ENCODE measurements at places on chromosomes 7 and 10.

GRCh38 chr10:70576803-70577517 is 25.6 kb downstream of the PRF1 start:
- DNase-seq, result no peak

- DNase-seq, result no peak
These were observed 158.5 kb downstream of the GALNT17 start for GRCh38 chr7:71290452-71290851.

- no peak for DNase-seq
These were observed 7.6 kb upstream of the PRKAG2 start for GRCh38 chr7:151884312-151885201.

- DNase-seq, result no peak
These were observed 112.3 kb downstream of the RAB11FIP2 start for GRCh38 chr10:117934477-117934876.

- DNase-seq, result no peak
These were observed 261.6 kb downstream of the MDFIC start for GRCh38 chr7:115183431-115184057.

DNA sequence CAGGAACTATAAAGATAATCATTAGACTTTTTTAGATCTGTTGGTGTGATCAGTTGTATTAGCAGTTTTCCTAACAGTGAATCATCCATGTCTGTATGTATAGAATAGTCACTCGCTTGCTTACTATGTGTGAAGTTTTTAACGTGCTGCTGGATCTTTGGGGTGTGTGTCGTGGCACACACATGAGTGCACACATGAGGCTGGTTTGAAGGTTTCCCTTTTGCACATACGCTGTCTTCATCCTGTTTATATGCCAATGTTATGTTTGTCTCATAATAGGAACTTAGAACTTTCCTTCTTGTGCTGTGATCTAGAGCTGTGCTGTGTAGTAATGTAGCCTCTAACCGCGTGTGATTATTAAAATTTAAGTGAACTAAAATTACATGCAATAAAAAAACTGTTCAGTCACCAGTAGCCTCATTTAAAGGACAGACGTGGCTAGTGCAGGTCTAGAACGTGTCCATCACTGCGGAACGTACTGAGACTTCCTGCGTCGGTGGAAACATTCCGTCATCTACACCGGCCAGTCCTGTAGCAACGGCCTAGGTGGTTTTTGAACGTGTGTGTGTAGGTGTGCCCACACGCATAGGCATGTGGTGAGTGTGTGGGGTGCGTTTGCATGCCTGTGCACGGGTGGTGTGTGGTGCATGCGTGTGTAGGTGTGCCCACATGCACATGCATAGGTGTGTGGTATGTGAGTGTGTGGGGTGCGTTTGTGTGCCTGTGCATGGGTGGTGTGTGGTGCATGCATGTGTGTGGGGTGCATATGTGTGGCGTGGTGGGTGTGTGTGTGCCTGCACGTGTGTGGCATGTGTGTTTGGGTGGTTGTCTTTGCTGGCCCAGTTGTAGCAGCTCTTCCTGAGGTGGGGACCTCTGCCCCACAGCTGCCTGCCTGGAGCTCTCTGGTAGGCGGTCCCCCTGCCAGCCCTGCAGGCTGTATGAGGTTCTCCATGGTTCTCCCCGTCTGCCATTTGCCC is 56.6 kb downstream of the INPP5A start:
- no peak for DNase-seq

- no peak for DNase-seq
These were observed 769 bp upstream of the ELFN1 start for GRCh38 chr7:1669064-1669951.

- no peak for DNase-seq
These were observed 90.7 kb upstream of the TMEM168 start for GRCh38 chr7:112880818-112881418.

- no peak for DNase-seq
These were observed 5.4 kb upstream of the DMTF1 start for GRCh38 chr7:87146740-87147386.

- no peak for DNase-seq
These were observed 20.9 kb downstream of the AKR1D1 start for GRCh38 chr7:138097064-138097741.

- DNase-seq, result peak; percentile 40
These were observed 2.0 kb downstream of the FBXL15 start for GRCh38 chr10:102422545-102423129.

GRCh38 chr10:13272164-13272571 is 27.7 kb downstream of the PHYH start:
- DNase-seq, result no peak

DNA sequence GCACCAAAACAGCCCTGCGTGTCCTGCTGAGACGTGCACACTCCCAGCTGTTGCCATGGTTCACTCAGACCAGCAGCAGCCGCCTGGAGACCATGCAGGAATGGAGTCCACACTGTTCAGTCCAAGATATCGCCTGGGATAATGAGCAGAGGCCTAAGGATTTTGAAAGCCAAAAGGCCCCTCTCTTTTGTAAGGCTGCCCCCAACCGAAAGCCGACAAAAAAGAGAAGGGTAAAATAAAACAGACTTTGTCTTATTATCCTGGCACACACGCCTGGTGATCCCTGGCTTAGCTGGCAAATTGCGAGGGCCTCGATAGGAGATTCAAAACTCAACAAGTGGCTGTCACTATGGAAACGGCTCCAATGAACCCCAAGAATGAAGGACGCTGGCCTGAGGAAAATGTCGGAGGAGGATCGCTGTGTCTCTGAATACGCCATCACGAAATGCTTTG is 263.6 kb downstream of the SKIDA1 start:
- DNase-seq, result no peak

DNA sequence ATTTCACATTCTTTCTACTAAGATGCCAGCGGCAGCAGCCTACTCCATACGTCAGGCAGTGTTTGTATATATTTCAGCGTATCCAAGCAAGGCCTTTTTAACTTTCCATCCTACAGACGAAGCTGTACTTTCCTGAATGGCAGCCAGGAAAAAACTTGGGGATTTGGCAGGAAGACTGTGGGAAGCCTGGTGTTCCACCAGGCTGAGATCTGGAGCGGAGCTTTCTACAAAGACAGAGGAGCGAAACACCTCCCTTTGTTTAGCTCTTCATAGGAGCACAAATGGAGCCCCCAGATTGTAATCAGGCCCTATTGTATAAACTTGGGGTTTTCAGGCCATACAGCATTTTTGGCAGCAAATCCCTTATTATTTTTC is 143.8 kb downstream of the TES start:
- no peak for DNase-seq

DNA sequence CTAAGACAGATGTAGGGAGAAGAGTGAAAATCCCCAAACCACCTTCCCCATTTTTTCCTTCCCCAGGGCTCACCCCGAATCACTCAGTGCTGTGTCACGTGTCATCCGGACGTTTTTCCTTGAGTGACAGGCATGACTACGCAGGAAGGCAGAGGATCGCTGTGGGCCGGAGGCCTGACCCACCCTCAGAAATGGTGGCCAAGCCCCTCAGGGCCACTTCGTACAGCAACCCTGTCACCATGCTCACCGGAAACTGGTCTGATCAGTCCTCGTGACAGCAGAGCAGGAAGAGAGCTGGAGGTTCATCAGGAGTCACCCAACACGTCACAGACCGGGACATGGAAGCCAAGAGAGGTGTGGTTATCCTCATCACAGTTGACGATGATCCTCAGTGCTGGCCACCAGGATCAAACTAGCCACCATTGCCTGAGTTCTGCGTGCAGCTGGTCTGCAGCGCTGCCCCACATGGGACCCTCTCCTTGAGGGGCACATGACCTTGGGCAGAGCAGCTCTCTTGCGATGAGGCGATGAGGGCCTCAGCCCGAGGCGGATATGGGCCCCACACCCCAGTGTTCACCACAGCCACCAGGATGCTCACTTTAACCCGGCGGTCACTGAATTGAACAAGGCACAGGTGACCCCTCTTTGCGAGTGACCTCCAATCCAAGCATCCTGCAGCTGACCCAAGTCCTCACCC is 99.3 kb upstream of the INSIG1 start:
- DNase-seq, result no peak

DNA sequence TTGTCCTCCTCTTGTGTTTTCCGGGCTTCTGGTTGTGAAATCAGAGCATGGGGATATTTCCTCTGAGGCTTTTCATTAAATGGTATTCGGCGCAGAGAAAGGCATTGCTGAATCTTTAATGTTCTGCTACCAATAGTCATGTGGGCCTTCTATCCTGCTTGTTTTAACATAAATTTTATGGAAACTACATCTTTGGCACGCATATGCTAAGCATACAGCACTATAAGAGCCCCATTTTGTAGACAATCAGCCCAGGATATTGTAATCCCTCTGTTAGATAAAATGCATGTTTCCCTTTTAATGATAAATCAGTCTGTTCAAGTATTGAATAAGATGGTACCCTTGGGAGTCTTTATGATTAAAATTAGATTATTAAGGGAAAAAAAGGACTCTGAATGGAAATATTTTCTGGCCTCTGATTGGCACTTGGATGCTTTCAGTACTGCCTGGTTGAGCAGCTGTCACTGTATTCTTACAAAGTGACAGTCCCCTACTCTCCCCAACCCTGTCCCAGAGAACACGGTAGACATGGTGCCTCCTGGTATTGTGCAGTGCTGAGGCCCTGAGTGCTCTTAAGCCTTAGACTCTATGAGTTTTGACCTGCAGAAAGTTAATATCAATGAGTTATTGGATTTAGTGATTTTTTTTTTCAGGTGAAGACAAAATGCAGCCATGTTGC is 256.3 kb downstream of the POU6F2 start:
- no peak for DNase-seq

- no peak for DNase-seq
These were observed 12.9 kb upstream of the PDGFA start for GRCh38 chr7:532379-533143.

DNA sequence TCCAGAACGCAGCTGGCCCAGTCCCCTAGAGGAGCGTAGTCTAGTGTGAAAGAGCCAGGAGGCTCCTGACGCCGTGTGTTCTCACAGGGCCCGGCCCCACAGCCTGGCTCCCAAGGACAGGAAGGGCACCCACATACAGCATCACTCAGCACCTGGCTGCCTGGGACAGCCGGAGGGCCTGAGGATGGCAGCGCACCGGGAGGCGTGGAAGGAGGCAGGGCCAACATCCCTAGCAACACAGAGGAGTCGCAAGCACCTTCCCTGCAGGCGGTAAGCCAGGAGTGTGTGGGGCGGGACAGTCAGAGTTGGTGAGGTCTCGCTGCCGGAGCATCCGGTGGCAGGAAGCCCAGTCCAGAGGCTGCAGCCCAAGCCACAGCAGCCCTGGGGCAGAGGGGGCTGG is 125.8 kb downstream of the MAD1L1 start:
- no peak for DNase-seq

DNA sequence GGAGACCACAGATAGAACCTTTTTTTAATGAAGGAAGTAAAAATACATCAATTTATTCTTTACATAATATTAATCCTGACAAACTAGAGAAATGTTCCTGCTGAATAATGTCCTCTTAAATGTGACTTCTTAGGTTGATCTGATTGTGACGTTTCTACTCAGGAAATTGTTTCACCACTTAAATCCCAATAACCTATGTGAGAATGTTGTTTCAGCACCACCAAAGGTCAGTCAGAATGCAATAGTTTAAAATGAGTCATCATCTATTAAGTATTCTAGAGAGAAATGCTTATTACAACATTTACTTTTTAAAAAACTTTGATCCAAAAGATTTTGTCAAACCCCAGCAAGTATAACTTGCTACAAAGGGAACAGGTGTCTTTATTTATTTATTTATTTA is 155.4 kb upstream of the CACNA2D1 start:
- DNase-seq, result no peak

DNA sequence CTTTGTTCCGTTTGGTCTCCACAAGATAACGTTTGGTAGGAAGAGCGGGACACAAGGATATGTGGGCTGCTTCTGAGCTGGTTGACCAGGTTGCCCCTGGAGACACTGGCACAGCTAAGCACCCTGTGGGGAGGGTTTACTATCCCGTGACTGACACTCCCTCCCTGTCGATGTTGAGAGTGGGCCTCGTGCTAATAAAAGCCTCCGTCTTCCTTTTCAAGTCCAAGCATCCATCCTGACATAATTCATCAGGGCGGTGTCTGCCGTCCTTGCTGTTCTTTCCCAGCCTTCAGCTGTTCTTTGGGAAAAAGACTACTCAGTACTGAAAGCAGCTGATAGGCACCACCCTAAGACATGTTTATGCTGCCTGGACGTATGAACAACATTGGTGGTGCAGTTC is 49.6 kb downstream of the SHH start:
- no peak for DNase-seq

DNA sequence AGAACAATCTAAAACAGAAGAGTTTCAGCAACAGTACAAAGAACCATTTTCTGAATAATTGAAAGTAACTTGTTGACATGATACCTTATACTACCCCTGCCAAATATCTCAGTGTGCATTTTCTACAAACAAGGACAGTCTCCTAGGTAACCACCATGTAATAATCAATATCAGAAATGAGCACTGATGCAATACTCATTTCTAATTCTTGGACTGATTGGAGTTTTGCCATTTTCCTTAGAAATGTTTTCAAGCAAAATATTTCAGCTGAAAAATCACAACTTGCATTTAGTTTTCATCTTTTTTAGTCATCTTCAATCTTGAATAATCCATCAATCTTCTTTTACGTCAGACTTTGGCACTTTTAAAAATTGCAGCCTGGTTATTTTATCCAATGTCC is 420.2 kb downstream of the CDC14C start:
- no peak for DNase-seq

DNA sequence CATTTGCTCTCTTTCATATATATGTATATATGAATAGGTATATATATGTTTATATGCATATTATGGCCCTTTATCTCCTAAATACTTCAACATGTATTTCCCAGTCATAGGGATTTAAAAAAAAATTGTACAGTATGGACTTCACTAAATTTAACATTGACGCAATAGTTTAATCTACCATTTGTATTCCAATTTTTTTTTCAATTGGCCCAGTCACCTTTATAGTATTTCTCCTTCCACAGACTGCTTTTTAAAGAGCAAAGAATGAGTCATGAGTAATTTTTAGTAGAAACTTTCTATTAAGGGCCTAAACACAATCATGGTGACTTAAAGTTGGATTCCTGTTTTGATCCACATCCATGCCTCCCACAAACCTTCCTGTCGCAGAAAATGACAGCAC is 20.5 kb downstream of the CCSER2 start:
- DNase-seq, result no peak

DNA sequence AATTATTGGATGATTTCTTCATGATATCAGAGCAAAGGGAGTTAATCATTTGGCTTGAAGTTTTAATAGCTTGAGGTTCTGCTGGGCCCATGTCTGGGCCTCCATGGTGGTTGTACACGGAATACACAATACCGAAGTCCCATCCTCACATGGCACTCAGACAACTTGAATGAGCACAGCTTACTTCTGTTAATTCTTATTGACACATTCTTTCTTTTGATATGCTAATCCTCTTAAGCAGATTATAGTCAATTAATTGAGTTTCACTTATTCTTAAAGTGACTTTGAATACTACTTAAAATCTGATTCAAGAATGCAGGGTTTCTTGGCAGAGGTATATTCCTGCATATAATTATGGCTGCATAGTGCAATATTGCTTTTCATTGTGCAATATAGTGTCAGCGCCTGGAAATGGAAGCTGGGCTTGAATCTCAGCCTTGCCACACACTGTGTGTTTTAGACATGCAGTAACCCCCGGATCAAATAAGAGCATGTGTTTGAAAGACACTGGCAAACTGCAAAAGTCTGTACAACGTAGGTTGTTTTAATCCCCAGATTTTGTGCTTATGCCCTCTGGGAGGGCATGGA is 543.5 kb upstream of the ADARB2 start:
- no peak for DNase-seq

- no peak for DNase-seq
These were observed 78.8 kb upstream of the VOPP1 start for GRCh38 chr7:55651057-55651456.
